Left ventricle myocardium inferior (tissue), 1 donor: ENCODE measurements at places on chromosomes 4 and X. TPM values are rescaled to one million over a fixed set of nuclear protein-coding genes. Genes with fewer than 3 reads are reported as not detected.

Gene SHROOM4
- 10.5 TPM for total RNA-seq

DNA sequence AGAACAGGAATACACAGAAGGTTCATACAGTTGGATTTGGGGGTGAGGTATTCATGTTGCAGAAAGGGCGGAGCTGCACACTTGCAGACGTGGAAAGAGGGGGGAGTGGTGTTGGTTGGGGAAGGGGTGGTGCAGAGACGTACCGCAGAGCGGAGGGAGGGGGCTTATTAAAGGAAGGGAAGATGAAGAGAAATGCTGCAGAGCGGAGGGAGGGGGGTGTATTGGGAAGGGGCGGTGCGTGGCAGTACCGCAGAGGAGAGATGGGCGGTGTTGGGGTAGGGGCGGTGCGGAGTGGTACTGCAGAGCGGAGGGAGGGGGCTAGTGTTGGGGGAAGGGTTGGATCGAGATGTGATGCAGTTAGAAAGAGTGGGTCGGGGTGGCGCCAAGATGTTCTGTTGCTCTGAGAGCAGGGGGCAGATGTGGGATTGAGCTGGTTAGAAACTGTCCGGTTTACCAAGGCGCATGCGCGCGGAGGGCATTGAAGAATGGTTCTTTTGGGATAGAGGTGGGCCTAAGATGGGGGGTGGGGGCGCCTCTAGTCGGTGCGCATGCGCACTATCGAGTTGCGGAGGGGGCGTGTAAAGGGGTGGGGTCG lies 900 bp downstream of the TRO start:
- peak; percentile 40 for DNase-seq

Gene HDX
- total RNA-seq, result 2.0 TPM

DNA sequence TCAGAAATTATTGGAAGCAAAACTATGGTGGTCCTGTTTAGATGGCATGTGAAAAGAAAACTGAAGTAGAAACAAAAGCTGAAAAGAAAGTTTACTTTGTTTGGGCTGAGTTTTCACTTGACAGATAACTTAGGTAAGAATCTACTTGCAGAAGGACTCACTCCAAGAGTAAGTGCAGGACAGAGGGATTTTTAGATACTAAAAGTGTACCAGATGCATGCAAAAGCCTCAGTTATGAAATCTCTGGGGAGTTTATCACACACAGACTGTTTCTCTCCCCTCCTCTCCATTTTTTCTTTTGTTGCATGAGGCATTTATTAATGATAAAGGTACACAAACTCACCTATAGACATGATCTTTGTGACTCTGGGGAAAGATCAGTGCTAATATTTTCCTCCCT lies 127.5 kb upstream of the GIMD1 start:
- DNase-seq, result no peak

- DNase-seq, result no peak
Observed at GRCh38 chr4:100063355-100063754, 113.3 kb upstream of the H2AZ1 start.

Gene PNCK
- 6.1 TPM for total RNA-seq

DNA sequence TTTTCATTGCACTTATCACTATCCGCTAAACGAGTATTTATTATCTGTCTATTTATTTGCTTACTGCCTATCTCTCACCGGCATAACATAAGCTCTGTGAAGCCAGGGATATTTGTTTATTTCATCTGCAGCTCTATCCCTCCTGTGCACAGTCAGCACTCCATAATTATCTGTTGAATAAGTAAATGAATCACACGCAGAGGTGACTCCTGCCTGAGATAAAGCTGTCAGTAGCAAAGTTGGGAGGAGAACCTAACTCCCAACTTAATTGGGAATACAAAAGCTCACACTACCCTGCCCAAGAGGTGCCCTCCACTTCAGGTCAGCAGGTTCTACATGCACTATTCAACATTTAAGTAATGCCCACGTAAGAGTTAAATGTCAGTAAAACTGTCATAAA lies 85.7 kb downstream of the CORIN start:
- no peak for DNase-seq

DNA sequence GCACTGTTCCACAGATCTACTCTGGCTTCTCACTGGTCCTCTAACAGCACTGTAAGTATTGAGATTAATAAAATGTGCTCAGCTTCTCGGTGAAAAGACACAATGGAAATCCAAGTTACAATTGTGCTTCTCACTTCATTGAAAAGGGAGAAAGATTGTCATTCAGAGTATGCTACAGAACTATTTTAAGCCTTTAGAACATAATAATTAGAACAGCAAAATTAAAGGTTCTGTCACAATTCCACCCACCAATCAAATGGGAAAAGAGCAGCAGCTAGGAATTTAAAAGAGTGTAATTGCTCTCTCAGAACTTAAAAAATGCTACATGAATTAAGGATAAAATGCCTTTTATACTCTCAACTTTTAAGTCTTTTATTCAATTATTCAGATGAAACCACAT lies 329.4 kb downstream of the ANK2 start:
- no peak for DNase-seq

- DNase-seq, result no peak
Observed at GRCh38 chr4:76310683-76311082, 4.2 kb downstream of the STBD1 start.

DNA sequence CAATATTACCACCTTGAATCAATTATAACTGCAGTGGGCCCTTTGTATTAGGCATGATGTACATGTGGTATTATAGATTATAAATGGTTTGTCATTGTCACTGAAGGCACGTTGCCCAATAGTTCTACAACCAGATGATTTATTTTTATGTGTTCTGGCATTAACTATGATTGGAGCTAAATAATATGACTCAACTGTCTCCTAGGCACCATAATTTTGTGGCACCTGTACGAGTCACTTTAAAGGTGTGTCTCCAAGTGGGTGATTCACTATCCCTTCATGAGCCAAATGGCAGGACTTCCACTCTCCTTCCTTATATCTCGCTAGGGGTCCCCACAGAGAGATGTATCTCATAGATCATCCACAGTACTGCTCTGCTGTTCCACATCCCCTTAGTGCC lies 6.1 kb upstream of the SMPX start:
- no peak for DNase-seq

Gene SOD3
- 64.2 TPM for total RNA-seq

- DNase-seq, result no peak
Observed at GRCh38 chr4:113256946-113257345, 207.5 kb downstream of the ANK2 start.

- no peak for DNase-seq
Observed at GRCh38 chr4:80171656-80172055, 25.6 kb upstream of the PRDM8 start.

Gene IL9R
- not detected for total RNA-seq

Gene RCHY1
- total RNA-seq, result 42.6 TPM
